ENCODE measurements at places on chromosomes 12 and 14.

DNA sequence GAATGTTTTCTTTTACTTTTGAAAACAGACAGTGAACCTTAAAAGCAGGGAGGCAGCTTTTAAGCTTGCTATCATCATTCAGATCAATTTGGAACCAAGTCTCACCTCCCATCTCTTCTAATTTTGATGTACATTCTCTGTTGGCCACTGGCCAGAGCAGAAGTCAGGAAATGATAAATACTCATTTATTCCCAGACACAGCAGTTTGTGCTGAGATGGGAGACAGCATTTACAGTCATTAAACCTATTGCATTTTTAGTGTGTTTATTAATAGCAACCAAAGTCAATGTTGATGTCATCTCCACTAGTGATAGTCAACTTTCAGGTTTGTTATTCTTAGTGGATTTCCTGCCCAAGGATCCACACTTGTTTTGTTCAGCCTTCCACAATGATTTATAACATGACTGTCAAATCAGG is 320.0 kb upstream of the ATP2B1 start:
- DNase-seq, result peak; percentile 69

DNA sequence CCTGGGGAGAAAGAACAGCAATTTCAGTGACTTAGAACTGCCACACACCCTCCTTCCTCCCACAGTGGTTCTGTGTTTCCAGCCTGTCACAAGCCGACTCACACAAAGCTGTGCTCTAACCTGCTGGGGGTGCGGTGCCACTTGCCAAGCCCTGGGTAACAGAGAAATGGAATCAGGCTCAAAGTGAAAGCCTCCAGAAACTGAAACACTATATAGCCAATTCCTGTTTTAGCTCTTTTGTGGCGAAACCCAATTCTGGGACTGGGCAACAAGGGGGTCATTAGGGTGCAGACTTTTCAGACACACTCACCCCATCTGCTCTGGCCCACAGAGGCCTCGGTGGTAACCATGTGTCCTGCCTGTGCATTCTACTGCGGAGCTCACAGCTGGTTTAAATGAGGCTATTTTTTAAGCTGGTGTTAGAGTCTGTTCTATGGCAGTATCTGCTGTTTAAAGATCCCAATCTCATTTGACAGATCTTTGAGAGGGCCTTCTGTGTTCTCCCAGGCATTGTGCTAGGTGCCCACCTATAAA is 15.2 kb upstream of the ACTR6 start:
- no peak for DNase-seq

DNA sequence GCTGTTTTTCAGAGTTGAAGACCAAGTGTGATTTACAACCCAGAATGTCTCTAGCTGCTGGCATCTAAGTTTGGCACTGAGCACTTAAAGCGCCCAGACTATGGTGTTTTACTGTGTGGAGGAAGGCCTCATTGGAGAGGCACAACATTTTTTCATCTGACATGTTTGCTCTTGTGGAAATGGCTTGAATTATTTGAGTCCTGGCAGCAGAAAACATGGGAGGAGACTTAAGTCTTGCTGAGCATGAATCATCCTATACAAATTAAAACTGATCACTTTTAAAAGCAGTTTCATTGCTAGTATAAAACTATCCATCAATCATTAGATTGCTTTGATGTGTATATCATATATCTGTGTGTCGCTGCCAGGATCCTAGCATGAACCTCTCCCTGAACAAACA is 85.9 kb upstream of the REP15 start:
- DNase-seq, result peak; percentile 73

DNA sequence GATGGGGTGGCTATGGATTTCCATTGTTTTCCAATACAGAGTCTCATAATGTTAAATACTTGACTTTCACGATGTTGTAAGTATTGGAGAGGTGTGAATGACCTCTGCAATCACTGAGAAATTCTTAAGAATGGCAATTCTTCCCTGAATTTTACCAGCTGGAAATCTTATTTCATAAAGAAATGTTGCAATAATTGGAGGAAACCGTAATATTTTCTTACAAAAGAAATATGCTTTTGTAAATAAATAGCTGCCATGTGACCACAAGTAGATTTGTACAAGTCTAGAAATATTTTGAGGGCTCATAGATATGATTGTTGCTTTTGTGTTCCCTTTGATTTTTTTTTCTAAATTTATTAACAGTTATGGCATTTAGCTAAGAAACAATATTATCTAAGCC is 308.7 kb upstream of the ATP2B1 start:
- no peak for DNase-seq

DNA sequence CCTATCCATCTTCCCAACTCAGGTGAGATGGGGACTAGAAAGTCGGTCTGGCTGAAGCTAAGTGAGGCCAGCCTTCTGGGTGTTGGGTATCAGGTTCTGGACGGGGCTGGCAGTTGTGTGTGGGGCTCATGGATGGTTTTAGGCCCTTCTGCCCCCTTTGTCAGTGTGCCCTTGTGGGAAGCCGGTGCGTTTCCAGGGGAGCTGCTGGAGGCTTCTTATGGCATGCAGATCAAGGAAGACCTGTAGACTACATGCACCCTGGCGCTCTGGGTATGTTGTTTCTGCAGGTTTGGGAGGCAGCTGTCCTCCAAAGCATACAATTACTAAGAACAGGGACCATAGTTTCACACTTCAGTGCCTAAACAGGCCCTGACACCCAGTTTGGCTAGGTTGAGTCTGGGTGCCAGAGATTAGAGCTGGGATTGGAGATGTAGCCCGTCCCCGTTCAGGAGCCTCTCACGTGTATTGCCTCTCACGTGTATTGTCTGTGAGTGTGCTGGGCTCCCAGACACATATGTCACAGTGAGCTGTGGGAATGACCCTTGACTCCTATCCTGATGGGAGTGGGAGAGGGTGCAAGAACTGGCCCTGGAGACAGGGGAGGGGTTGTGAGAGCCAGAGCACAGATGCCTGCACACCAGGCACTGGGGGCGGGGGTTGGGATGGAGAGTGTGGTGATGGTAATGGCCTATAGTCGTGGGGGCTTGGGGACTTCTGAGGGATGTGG is 84.4 kb downstream of the SLC25A47 start:
- DNase-seq, result no peak

DNA sequence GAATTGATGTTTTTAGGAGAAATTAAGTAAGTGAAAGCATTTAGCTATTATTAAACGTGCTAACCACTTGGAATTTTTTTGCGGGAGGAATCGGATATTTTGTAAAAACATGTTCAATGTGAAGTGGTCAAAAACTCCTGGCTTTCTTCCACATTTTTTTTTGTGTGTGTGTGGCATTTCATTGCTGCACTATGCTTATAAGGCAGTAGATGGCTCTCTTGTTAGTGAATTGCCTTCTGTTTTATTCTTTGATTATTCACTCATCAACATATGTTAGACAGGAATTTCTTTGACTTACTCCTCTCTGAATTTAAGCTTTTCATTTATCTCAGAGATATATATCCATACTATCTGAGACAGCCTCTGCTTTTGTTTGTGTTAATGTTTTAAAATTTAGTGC is 71.3 kb downstream of the DERA start:
- DNase-seq, result peak; percentile 57

GRCh38 chr14:71060825-71061455 is 153.7 kb downstream of the PCNX1 start:
- no peak for DNase-seq

- DNase-seq, result no peak
These were observed 8.7 kb downstream of the KMT2D start for GRCh38 chr12:49051777-49052438.

- no peak for DNase-seq
These were observed 721.7 kb downstream of the GALC start for GRCh38 chr14:87271331-87271730.

- no peak for DNase-seq
These were observed 5.6 kb upstream of the ALDH2 start for GRCh38 chr12:111761099-111761498.

- no peak for DNase-seq
These were observed 11.3 kb upstream of the SLC41A2 start for GRCh38 chr12:104969343-104969742.

DNA sequence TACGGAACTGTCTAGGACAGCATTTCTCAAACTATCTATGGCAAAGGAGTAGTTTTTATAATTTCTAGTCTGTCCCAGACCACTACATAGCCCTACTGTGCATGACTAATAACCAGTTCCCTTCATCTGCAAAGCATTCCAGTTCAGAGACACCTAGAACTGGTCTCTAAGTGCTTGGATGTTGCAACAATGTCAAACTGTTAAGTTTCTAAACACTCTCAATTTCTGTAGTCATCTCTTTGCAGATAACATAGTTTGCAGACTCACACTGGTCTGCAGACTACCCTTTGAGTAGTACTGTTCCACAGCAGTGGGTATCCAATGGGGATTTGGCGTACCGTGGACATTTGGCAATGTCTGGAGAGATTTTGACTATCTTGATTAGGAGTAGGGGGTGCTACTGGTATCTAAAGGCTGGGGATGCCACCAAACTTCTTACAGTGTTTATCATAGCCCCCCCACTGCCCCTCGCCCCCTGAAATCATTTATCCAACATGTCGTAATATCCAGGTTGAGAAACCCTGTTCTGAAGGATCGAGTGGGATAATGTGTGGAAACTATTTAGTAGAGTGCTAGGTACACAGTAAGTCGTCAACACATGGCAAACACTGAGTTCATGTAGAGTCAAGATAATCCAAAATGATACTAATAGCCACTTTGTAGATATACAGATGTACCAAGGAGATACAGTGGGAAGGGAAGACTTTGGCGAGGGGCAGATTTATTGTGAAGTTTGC is 1.7 kb downstream of the C12orf76 start:
- no peak for DNase-seq

DNA sequence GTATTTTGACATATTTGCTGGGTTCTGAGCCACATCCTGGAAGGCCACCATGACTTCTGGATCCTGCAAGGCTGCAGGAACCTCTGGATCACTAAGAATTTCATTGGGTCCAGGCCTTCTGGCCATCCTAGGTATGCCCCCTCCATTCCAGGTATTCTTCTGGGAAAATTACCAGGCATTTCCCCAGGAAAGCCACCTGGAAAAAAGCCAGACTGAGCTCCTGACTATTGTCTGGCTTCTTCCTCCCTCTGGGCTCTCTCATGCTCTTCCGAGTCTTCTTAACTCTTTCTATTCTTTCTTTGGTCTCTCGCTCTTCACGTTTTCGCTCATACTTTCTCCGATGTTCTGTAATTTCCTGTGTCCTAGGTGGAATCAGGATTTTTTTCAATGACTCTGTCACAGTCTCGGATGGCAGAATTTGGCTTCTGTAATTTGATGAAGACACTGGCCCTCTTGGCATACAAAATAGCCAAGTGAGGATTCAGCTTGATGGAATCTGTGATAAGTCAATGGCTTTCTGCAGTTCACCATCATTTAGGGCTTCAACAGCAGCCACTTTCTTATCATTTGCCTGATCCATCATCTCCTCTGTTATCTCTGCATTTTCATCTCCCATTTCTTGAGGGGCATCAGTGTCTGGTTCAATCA is 42.6 kb downstream of the ATP23 start:
- peak; percentile 74 for DNase-seq

DNA sequence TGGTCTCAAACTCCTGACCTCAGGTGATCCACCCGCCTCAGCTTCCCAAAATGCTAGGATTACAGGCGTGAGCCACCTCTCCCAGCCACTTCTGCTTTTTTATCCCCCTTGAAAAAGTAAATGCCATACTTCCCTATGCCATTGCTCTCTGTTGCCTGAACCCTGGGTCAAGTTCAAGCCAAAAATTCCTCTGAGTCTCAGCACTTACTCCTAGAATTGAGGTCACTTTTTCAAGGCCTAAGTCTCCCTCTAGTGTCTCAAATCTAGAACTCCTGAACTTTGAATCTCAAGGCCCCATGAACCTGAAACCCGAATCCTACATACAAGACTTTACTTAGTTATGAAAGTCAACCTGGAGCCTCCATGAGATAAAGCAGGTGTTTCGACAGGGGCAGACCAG is 1.4 kb upstream of the APOBEC1 start:
- peak; percentile 24 for DNase-seq

DNA sequence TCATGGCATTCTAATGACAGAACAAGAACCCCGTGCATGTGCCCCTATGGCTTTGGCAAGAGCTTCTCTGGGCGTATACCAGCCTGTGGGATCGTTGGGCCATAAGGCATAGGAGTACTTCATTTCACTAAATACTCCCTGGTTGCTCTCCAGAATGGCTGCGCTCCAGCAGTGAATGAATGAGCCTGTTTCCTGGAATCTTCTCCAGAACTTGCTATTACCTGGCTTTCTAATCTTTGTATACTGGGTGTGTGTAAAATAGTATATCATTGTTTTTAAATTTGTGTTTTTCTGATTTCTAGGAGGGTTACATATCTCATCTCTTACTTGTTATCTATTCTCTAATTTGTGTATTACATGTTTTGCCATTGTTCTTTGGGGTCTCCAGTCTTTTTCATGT is 28.6 kb upstream of the EMP1 start:
- no peak for DNase-seq

GRCh38 chr12:129701631-129702101 is 202.2 kb downstream of the TMEM132D start:
- no peak for DNase-seq

GRCh38 chr14:61544448-61545330 is 150.6 kb upstream of the HIF1A start:
- no peak for DNase-seq

DNA sequence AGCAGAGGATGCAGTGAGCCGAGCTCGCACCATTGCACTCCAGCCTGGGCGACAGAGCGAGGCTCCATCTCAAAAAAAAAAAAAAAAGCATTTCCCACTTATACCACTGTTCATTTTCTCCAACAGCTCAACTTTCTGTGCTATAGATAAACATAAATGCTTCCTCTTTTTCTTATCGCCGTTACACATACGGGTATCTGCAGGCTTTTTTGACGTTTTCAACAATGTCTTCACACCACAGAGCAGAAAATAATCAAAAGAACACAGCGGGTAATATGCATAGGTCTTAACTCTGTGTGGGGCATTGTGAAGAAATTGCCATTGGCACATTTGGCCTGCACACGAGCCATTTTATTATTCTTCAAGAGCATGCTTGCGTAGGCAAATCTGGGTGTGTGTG is 86.4 kb downstream of the CAPZA3 start:
- no peak for DNase-seq

- peak; percentile 54 for DNase-seq
These were observed 2.2 kb upstream of the NXPH4 start for GRCh38 chr12:57214398-57214781.

DNA sequence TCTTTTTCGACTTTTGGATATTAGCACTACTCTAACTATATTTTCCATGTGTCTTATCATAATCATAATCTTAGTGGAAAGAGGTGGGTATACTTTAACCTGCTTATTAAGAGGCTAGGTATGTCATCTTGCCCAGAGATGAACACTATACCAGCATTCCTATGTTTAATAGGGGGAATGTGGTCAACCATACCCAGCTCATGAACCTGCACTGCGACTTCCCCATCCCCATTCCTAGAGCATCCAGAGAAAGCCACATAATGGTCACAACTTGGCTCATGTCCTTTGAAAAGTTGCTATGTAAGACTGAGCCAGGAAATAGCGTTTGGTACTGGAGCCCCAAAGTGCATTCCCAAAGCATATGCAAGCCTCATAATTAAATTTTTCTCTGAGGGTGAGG is 55.2 kb downstream of the TMCC3 start:
- DNase-seq, result peak; percentile 89
